ENCODE measurements at places on chromosomes 16 and 17. TPM values are rescaled to one million over a fixed set of nuclear protein-coding genes. Genes with fewer than 3 reads are reported as not detected.

TMEM235 gene
- total RNA-seq: not detected

ZNF213 gene
- 9.3 TPM for total RNA-seq

SP6 gene
- not detected for total RNA-seq

SLC2A4 gene
- total RNA-seq: 50.9 TPM

C16orf96 gene
- total RNA-seq: not detected

ACBD4 gene
- 3.9 TPM for total RNA-seq

GRCh38 chr17:82848022-82848592 is 8.3 kb upstream of the ZNF750 start:
- peak; percentile 79 for DNase-seq

- peak; percentile 54 for DNase-seq
These were observed 630 bp downstream of the GRB2 start for GRCh38 chr17:75404731-75405364.

GRCh38 chr17:29074488-29074887 is 31.5 kb downstream of the PIPOX start:
- no peak for DNase-seq

GRCh38 chr17:12627177-12627629 is 38.5 kb upstream of the MYOCD start:
- DNase-seq: no peak

DNA sequence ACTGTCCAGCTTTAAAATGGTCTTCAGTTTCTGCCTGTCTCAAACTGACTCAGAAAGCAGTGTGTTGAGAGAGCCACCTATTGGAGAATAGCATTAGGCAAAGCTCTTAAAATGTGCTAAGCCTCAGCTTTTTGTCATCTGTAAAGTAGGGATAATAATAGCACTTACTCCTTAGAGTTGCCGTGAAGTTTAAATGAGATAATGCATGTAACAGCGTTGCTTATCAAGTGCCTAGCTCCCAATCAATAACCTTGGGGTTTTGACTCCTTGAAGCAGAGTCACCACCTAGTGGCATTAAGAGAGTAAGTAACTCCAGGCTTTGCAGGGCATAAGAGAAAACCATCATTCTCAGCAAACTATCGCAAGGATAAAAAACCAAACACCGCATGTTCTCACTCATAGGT is 163.3 kb downstream of the HS3ST2 start:
- no peak for DNase-seq

DNA sequence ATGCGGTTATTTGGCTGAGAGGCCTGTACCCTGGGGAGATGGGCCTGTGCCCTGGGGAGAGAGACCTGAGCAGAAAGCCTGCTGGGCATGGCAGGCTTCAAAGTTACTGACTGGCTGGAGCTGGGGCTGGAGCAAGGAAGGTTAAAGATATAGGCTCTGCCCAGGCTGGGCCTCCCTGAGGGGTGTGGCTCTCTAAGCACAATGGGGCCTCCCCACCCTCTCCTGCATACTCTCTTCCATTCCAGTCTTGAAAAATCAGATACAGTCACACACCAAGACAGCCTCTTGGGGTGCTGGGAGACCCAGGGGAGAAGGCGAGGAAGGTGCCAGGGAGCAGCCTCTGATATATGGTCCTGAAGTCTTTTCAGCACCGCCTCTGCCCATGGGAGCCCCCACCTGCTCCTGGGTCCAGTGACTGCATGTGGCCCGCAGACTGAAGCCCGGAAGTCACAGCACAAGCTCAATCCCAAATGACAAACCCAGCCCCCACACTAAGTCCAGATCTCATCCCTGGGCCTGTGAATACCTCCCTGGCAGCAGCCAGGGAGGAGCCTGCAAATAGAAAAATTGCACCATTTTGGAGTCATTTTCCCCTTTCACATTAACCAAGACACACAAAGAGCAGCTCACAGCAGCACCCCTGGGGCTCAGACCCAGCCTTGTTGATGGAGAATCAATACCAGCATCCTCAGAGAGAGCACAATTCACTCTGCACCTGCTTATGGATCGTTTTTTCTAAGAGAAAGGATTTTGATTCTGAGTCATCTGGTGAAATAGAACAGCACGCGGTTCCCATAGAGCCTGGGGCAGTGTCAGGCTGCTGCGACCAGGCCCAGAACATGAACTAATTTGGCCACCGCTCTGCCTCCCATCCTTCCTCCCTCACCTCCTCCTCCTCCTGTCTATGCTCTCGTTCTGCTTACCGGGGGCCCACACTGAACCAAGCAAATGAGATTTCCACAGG is 25.6 kb upstream of the CACNG1 start:
- no peak for DNase-seq

GRCh38 chr17:57415751-57416207 is 159.5 kb downstream of the MSI2 start:
- DNase-seq: no peak

DNA sequence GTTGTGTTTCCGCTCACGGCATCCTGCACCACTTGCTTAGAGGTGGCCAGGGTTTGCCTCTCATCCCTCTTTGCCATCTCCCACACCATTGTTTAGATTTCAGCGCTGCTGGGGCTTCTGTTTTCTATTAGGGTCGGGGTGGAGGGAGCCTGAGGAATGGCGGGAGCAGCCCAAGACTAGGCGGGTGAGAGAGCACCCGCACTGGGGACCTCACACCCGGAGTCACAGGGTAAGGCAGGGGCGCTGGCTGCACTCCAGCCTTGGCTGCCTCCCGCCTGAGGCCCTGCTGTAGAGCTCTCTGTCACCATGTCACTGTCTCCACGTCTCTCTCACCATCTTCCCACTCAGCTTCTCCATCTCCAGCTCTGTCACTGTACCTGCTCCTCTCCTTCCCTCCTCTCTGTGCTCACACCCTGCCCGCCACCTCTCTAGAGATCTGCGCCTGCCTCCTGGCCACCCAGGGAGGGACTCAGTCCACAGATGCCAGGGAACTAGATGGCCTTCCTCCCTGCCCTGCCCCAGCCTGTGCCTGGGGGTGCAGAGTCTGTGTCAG is 32.8 kb upstream of the ABCC3 start:
- no peak for DNase-seq
